ENCODE measurements at places on chromosomes 7 and 10.

- H3K27ac ChIP-seq: peak overlapping the region; percentile 65
- H3K27me3 ChIP-seq: no peaks in the 10 kb centered on the region
- peak overlapping the region; percentile 75 for H3K4me3 ChIP-seq
- peak; percentile 31 for DNase-seq
- no peaks in the 10 kb centered on the region for H3K36me3 ChIP-seq
These were observed 10.4 kb upstream of the SP8 start for GRCh38 chr7:20797042-20797461.

DNA sequence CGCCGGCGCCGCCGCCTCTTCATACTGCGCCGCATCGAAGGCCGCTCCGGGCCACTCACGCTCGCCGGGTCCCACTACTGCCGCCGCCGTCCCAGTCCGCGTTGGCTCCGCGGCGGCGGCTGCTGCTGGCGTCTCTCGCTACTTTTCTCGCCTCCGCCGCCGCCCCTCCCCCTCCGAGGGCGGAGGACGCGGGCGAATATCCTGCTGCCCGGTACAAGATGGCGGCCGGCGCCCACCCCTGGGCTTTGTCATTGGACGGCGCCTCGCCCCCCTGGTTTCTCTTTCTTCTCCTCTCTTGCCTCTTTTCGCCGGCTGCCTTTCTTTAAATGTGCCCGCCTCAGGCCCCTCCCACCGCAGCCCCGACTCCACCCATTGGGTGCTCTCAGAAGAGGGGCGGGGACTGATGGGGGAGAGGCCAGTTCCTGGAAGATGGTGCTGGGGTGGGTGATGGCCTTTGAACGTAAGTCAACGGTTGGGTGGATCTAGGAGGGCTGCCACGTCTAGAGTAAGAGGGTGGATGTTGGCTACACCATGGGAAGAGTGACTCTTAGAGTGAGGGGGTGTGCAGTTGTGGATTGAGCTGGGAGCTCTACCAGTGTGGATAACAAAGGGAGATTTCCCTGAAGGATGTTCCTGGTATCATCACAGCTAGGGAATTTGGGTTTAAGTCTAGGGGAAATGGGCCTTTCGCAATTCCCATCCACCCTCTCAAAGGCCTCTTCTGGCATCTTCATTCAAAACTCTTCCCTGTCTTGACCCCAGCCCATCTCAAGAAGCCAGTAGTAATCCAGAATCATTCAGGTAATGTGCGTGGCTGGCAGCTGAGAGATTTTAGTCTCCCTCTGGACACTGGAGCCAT lies at the start of gene CCDC71L:
TSS of gene CCDC71L (minus strand) at position 297 of the 859 bp plus-strand sequence. CDS start at position 35, 262 bp downstream.
- peak; percentile 98 for DNase-seq
- H3K36me3 ChIP-seq: no peaks in the 10 kb centered on the region
- H3K4me1 ChIP-seq: peaks cover 17% of the 10 kb centered on the region

- H3K4me1 ChIP-seq: no peaks in the 10 kb centered on the region
- H3K36me3 ChIP-seq: no peaks in the 10 kb centered on the region
- no peaks in the 10 kb centered on the region for H3K27me3 ChIP-seq
These were observed 33.5 kb upstream of the SFRP5 start for GRCh38 chr10:97805096-97805884.

DNA sequence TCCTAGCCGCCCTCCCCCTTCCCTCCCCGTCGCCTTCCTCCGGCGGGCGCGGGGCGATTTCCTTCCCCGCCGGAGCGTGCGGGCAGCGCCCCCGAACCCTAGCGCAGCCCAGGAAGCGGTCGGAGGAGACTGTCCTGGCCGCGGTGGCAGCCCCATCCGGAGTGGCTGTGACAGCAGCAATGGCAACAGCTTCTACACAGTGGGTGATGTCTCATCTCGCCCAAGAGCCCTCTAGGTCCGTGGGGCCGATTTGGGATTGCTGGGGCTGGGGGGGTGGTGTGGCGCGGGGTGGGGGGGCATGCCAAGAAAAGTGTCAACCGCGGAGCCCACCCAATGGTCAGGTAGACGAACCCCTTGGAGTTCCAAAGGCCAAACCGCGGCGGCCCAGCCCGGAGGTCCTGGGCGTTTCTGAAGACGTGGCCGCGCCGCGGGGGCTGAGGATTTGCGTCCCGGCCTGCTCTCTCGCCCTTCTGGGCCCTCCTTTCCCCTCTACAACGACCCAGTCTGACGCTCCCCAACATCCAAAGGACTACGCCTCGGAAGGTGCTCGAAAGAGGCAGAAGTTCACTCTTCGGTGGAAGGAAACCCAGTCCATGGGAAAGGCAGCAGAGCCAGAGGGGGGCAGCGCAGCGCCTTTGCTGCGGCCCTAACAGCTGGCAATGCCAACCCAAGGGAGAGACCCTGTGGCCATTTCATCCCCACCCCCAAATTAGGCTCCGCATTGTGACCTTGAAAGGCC lies 603 bp upstream of the TWIST1 start:
- peaks cover 6% of the 10 kb centered on the region for H3K27me3 ChIP-seq
- H3K4me3 ChIP-seq: peak overlapping the region; percentile 66
- no peak for DNase-seq
- no peak overlapping the region for H3K27ac ChIP-seq
- 0 out of 2 replicates have a peak, but pooled peaks cover 4% of the 10 kb centered on the region for H3K4me1 ChIP-seq
- H3K36me3 ChIP-seq: no peaks in the 10 kb centered on the region

DNA sequence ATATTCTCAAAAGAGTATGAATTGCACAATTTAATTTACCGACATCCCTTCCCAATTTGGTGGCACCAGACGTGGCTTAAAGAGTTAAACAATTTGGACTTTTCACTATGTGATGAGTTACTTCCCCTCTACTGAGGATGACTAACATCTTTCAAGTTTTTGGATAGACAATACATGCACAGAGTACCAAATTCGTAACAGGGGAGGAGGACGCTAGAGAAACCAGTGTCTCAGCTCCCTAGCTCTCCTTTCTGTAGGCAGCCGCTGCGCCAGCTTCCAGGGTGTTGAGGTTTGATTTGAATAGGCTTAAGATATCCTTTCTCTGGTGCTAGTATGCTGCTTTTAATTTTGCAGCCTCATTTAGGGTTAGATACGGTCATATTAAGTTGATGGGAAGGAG lies 69.2 kb downstream of the GNA12 start:
- no peak overlapping the region for H3K27ac ChIP-seq
- H3K4me3 ChIP-seq: no peak overlapping the region
- no peaks in the 10 kb centered on the region for H3K27me3 ChIP-seq
- H3K36me3 ChIP-seq: no peaks in the 10 kb centered on the region

DNA sequence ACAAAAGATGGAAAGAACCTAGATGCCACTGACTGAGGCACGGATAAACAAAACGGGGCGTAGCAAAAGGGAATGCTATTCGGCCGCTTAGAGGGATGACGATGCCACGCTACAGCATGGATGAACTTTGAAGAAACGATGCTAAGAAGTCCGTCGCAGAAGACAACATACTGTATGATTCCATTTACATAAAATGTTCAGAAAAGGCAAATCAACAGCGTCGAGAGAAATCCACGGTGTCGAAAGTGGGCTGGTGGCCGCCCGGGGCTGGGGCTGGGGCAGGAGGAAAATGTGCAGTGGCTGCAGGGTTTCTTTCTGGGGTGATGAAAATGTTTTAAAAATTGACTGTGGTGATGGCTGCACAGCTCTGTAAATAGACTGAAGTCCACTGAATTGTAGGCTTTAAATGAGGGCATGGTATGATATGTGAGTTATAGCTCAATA lies 24.1 kb downstream of the GNA12 start:
- H3K27me3 ChIP-seq: no peaks in the 10 kb centered on the region
- no peak overlapping the region for H3K4me3 ChIP-seq
- no peaks in the 10 kb centered on the region for H3K36me3 ChIP-seq
- no peak for DNase-seq

- no peak for DNase-seq
- no peak overlapping the region for H3K4me3 ChIP-seq
- peak overlapping the region; percentile 52 for H3K27ac ChIP-seq
- H3K27me3 ChIP-seq: no peaks in the 10 kb centered on the region
These were observed 26.2 kb downstream of the MINDY4 start for GRCh38 chr7:30797176-30798040.

GRCh38 chr10:133015816-133016462 lies 71.8 kb upstream of the ADGRA1 start:
- H3K4me1 ChIP-seq: no peaks in the 10 kb centered on the region
- DNase-seq: no peak
- peaks cover 20% of the 10 kb centered on the region for H3K27me3 ChIP-seq
- no peaks in the 10 kb centered on the region for H3K36me3 ChIP-seq
- H3K4me3 ChIP-seq: no peak overlapping the region
